ENCODE measurements at places on chromosomes 11 and 22.

DNA sequence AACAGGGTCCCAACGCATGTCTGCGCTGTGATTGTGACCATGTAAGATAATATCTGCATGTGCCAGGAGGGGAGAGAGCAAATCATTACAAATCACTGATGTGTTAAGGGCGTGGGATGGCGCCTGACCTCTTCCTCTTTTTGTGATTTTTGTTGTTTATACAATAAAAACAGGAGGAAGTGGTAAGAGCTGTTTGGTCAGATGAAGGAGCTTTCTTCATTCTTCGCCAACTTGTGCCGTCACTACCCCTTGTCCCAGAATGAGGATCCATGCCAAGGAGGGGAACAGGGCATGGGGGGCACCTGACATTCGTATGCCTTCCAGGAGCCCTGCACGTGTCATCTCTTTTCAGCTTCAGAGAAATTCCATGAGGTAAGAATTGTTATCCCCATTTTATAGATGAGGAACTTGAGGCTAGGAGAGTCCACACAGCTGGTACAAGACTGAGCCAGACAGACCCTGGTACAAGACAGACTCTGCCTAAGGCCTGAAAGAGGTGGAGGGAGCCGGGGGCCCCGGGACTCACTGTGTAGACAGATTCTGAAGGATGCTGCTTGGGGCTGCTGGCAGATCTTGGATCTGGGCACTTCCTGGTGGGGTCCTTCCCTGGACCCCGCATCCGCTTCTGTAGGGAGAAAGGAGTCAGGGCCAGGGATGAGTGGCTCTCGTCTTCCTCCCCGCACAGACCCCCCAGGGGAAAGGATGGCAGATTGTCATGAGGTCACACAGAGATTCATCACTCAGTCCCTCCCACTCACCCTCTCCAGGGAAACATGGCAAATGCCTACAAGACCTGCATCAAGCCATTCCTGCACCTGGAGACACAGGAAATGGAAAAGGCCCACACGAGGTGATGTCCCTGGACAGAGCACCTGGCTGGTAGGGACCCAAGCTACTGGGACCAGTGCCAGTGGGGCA lies 34.6 kb downstream of the NFAM1 start:
- no peak for DNase-seq

- no peak for DNase-seq
Measured at GRCh38 chr22:24247564-24248344, 2.9 kb upstream of the GGT5 start.

DNA sequence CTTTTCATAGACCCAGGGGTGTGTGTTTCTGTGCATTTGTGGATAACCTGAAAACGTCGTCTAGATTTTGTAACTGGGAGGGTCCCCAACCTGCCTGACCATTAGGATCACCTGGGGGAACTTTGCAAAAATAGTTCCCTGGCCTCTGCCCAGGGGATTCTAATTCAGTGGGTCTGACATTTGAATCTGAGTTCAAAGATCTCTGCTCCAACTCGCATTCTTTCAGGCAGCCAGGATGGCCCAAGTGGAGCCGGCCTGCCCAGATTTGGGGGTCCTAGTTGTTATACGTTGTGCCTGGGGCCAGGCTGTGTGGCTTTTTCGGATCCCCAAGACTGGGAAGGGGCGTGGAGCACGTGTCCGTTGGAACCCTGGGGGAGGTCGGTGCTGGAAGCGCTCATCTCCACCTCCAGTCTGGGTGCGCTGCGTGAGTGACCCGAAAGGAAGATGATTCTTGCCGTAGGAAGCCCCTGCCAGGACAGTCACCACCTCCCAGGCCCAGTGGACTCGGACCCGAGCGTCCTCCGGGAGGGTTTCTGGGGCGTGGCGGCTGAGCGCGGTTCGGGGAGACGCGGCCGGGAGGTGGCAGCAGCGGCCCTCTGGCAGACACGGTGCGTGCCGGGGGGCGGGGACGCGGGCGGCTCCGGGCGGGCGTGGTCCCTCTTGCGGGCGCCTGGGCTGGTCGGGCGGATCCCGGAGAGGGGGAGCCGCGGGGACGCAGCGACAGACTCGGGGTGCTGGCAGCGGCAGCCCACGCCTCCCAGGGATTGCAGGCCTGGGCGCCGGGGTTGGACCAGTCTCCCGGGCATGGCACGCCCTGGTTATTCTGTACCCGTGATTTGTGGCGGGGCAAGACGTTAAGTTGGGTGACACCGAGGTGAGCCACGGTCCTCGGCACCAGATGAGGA lies 29.2 kb upstream of the PLET1 start:
- DNase-seq: peak; percentile 79

- DNase-seq: no peak
Measured at GRCh38 chr11:66146940-66147339, 76.9 kb downstream of the PACS1 start.

- no peak for DNase-seq
Measured at GRCh38 chr11:73384872-73385689, 8.9 kb downstream of the RELT start.

GRCh38 chr11:35167426-35167954 lies 28.5 kb downstream of the CD44 start:
- DNase-seq: no peak

DNA sequence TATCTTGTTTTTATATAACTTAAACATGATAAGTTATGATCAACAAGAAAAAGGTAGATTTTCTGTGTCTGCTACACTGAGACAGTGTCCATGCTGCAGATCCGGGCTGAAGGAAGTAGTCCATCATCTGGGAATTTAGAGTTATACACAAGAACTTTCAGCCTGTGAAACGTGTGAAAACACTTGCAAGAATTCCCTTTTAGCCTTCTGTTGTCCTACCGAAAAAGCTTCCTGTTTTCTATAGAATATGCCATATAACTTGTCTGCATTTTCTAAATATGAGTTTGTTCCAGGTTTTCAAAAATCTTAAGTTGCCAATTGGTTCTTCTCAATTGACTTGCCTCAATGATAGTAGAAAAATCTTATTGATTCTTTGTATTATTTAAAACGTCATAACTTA lies 64.4 kb upstream of the MYO18B start:
- DNase-seq: no peak

- DNase-seq: no peak
Measured at GRCh38 chr22:31291481-31292235, 630 bp downstream of the PIK3IP1 start.

DNA sequence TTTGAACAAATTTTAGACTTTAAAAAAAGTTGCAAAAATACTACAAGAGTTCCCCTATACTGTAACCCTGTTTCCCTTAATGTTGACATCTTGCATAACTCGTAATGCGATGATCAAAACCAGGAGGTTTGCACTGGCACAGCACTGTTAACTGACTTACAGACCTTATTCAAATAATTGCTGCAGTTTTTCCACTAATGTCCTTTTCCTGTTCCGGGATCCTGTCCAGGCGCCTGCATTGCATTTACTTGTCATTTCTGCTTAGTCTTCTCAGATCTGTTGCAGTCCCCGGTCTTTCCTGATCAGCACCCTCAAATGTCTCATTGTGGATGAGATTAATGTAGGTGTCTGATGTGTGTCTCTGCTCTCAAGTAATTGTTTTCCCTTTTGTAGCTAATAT lies 32.0 kb downstream of the APLP2 start:
- no peak for DNase-seq

DNA sequence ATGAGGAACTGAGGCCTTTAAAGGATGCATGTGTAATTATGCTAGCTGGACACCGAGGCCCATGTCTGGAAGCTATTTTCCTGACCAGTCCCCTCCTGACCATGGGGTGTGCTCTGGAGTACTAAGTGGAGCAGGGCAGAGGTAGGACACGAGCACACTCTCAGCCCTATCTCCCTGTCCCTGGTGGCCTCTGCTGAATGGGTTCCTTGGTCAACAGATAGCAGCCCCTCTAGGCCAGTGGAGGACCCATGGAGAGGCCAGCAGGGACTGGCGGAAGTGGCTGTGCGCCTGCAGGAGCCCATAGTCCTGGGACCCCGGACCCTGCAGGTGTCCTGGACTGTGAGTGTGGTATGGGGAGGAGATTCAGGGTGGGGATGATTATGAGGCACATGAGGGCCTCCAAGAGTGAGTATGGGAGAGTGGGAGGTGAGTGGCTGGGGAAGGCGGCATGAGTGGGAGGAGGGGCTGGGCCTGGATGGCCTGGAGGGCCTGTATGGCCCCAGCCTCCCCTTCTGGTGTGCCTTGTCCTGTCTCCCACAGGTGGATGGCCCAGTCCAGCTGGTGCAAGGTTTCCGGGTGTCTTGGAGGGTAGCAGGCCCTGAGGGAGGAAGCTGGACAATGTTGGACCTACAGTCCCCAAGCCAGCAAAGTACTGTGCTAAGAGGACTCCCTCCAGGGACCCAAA lies 9.5 kb downstream of the ROBO3 start:
- DNase-seq: no peak

- no peak for DNase-seq
Measured at GRCh38 chr11:43582863-43583462, 97.6 kb upstream of the HSD17B12 start.

Data from T-helper 22 cell (primary cell).